ENCODE measurements at places on chromosomes 7 and 10.

DNA sequence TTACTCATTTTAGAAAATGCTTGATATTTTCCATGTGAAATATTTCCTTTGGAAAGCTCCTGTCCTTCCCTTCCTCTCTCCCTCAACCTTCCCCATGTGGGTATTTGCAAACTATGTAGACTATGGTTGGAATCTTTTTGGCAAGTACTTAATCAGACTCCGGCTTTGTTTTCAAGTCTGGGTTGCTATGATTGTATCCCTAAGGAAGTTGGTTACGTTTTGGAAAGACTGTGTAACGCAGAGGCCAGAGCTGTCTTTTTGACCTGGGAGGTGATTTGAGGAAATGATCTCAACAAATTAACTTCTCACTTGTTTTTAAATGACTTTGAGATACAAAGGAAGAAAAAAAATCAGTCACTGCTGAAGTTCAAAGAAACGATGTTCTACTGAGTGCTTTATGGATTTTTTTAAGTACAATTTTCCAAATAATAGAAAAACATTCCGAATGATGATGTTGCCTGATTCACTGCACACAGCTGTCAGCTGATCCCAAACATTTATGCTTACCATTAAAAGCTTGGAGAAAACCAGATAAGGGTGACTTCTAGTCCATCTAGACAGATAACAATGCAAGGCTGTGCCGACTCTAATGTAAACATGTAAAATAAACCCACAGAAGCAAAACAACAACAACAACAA, 145.5 kb upstream of the CELF2 start:
- DNase-seq, result no peak

DNA sequence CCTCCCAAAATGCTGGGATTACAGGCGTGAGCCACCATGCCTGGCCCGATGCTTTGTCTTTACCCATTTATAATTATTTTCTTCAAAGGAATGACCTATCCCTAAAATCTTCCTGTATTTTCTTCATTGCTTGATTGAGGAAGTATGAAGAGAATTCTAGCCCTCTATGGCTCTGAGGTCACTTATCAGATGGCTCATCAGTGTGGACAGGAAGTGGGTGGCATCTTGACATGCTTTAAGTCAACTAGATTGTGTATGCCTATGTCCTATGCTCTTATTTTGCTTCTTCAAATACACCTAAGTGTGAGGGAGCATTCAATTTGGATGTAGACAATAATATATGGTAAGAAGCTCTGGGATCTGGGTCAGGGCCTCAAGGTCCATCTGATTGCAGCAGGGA, 1020.5 kb downstream of the LRMDA start:
- DNase-seq, result no peak

DNA sequence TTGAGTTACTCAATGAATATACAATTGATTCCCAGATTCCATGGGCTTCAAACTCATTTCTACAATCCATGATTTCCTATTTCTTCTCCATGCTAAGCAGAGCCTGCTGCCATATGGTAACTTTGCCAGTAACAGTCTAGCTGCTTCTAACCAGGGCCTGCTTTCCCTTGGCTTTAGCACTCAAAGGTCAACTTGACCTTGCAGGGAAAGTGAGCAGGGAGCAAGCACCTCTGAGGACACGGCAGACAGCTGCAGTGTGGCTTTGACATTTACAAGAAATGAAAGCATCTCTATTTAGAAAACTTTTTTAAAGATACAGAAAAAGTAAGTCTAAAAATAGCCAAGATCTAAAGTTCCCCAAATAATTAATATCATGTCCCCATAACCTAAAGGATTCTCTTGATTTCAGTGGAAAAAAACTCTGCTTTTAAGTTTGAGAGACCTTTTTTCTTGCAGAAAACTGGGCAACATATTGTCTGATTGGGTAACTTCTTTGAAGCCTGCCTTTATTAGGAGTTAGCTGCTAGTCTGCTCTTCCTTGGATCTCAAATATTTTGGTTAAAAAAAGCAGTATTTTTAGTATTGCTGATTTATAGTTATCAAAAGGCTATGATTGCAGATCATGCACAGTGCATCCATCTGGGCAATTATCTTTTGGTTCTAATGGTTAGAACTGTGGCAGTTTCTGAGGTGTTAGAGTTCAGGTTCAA, 257.9 kb downstream of the AHR start:
- DNase-seq, result no peak

- DNase-seq, result peak; percentile 68
Observed at GRCh38 chr7:155002411-155003091, 373 bp downstream of the PAXIP1 start.

GRCh38 chr10:130627346-130628045, 491.3 kb downstream of the GLRX3 start:
- no peak for DNase-seq

DNA sequence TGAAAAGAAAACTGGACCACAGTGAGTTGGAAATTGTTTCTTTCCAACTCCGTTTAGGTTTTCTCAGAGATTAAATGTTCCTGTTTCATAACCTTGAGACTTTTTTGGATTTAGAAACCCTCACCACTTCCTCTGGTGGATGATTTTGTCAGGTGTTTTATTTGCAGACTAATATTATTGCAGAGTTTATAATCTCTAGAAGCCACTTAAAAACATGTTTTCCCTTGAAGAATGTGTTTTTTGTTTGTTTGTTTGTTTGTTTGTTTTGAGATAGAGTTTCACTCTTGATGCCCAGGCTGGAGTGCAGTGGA, 520 bp upstream of the MICU1 start:
- DNase-seq, result no peak

GRCh38 chr10:103125323-103126267, 67.5 kb downstream of the NT5C2 start:
- no peak for DNase-seq

DNA sequence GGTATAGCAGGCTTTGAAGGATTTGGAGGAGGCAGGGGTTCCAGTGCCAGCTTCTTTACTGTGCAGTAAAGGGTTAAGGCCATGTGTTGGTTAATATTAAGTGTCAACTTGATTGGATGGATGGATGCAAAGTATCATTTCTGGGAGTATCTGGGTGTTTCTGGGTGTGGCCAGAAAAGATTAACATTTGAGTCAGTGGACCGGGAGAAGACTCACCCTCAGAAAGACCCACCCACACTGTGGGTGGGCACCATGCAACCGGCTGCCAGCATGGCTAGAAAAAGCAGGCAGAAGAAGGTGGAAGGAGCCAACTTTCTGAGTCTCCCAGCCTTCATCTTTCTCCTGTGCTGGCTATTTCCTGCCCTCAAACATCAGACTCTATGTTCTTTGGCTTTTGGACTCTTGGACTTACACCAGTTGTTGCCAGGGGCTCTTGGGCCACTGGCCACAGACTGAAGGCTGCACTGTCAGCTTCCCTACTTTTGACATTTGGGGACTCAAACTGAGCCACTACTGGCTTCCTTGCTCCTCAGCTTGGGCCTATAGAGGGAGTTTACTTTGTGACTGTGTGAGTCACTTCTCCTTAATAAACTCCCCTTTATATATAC, 6.8 kb upstream of the TRUB1 start:
- DNase-seq, result no peak

DNA sequence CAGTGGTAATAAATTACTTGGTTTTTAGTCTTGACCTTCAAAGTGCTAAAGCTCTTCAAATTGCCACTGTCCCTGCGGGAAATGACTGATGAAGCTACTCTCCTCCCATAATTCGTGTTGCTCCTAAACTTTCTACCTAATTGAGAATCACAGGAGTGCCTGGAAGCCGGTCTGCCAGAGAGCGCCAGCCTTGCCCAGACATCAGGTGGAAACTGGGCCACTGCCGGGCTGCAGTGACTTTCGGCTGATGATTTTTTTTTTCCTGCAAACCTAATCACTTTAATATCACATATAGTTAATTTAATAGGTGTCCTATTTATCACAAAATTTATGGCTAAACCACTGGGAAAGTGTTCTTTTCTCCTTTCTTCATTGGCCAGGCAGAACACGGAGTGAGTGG, 59.6 kb upstream of the UBE3C start:
- DNase-seq, result no peak

DNA sequence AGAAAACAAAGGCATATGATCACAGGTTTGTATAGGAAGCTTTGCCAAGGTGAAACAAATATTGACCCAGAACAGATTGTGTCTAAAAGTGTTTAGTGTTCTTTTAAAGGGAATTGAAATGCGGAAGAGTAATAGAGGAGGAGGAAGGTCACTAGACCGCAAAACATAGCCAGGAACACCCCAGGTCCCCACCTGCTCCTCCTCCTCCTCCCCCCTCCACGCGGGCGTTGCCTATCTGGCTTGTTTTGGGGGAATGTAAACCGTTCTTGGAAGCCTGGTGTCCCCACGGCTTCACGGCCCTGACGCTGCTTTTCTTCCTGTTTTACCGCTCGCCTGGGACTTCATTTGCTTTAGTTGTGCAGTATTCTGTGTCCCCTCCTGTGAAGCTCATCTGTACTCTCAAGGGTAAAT, 81.0 kb upstream of the PFKP start:
- DNase-seq, result no peak

- DNase-seq, result no peak
Observed at GRCh38 chr10:24869354-24870015, 82.9 kb downstream of the PRTFDC1 start.

- peak; percentile 33 for DNase-seq
Observed at GRCh38 chr10:118047157-118047719, 497 bp upstream of the RAB11FIP2 start.

GRCh38 chr7:18154726-18155125, 127.1 kb upstream of the PRPS1L1 start:
- DNase-seq, result no peak

GRCh38 chr7:40162516-40162915, 27.7 kb downstream of the SUGCT start:
- DNase-seq, result no peak

DNA sequence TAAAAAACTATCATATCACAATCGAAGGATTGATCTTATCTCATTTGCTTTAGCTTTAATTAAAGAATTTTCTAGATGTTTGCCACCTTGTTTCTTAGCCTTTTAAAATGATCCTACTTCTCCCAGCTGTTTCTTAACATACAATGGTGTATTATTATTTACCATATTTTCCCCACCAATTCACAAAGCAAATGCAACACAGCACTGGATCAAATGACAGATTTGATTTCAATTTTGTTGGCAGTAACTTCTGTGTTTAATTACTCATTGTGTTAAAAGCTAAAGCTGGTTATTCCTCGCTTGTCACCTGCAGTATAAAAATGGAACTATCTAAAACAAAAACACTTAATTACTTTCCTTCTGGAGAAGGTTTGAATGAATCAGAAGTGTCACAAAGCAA, 19.6 kb downstream of the SVIL start:
- DNase-seq, result no peak

DNA sequence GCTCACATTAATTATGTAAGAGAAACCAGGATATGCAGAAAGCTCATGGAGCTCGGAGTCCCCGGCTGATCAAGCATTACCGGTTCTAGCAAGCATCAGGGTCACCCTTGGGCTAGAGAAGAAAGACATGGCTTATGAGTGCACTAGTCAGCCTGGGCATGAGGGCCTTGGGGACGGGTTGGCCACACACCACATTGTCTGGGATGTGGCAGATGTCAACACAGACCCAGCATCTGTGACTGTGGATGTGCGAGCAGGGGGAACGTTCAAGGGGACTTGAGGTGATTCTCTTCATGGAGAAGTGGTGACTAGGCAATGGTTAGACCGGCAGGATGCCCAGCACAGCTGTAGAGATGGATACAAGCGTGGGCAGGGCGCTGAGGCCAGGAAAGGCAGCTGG, 13.7 kb downstream of the ZMIZ2 start:
- DNase-seq, result no peak

DNA sequence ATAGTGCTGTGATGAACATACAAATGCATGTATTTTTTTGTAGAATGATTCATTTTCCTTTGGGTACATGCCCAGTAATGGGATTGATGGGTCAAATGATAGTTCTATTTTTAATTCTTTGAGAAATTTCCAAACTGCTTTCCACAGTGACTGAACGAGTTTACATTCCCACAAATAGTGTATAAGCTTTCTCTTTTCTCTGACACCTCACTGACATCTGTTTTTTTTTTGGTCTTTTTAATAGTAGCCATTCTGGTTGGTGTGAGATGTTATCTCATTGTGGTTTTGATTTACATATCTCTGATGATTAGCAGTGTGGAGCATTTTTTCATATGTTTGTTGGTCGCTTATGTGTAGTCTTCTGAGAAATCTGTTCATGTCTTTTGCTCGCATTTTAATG, 195.0 kb upstream of the AGK start:
- no peak for DNase-seq

DNA sequence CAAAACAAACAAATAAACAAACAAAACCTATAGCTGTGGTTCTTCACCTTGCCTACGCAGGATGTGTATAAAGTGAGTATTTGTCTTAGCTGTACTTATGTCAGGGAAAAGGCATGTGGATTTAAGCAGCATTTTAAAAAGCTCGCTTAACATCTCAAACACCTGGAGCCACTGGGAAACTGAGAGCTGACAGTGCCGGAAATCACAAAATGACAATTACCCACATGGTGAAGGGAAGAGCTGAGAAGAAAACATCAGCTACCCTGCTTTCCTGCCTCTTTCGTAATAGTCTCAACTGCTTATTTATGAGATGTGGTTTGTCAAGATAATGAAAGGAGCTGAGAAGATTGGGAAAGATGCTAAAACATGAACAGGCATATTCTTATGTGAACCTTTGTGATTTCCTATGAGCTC, 31.1 kb upstream of the MSMB start:
- no peak for DNase-seq

DNA sequence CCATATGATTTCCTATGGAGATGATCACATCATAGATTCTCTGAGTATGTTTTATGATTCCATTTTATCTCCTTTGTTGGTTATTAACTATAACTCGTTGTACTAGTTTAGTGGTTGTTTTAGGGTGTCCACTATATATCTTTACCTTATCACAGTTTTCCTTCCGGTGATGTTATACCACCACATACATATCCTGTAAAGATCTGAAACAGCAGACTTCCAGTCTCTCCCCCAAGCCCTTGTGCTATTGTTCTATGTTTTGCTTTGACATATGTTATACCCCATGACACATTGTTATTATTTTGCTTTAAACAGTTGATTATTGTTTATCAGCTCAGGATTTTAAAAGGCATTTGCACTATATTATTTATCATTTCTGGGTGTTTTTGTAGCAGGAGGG, 7.3 kb downstream of the IL15RA start:
- DNase-seq, result no peak

DNA sequence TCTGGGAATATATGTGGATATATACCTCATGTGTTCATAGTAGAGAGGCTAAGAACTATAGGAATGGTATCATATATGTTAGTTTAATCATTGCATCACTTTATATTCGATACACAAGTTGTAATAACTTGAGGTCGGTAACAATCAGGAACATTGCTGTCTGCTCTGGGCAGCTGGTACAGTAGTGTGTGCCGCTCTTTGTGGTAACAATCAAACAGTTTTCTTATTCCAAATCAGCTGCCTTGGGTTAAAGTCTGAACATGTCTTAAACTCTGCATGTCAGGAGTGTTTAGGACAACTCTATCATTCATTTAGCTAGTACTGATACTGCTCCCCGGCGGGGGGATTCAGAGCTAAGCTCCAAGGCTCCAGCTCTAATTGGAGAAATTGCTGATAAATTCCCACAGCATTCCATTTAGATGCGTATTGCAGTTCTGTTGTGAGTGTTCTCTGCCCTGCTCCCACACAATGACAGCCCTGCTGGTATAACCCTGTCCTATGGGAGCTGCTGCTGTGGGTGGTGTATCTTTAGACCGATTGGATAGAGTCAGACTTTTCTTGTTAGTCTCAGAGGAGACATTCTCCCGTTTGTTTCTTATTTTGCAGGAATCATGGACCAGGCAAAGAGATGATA, 707.5 kb upstream of the FZD8 start:
- DNase-seq, result no peak

GRCh38 chr10:16845248-16845647, 28.0 kb upstream of the RSU1 start:
- no peak for DNase-seq

GRCh38 chr7:33754933-33755928, 150.1 kb upstream of the BMPER start:
- no peak for DNase-seq

GRCh38 chr7:1554333-1555045, 1.5 kb downstream of the TMEM184A start:
- no peak for DNase-seq

Measured in NCI-H2227 treated with DMSO at 0.1 percent for 48 hours (cell line).